Hepatocyte (in vitro differentiated cells): ENCODE measurements at places on chromosomes 3 and 15. TPM values are rescaled to one million over a fixed set of nuclear protein-coding genes. Genes with fewer than 3 reads are reported as not detected.

GRCh38 chr3:112003321-112004080, 4.8 kb downstream of the TAGLN3 start:
- no peak for DNase-seq
- no peak overlapping the region for H3K27ac ChIP-seq
- no peak overlapping the region for H3K4me3 ChIP-seq
- H3K4me1 ChIP-seq, result peaks cover 6% of the 10 kb centered on the region
- H3K27me3 ChIP-seq, result peaks cover 15% of the 10 kb centered on the region

GRCh38 chr3:135412475-135412874, 553.1 kb upstream of the PPP2R3A start:
- no peaks in the 10 kb centered on the region for H3K4me1 ChIP-seq
- no peak overlapping the region for H3K4me3 ChIP-seq
- no peaks in the 10 kb centered on the region for H3K27me3 ChIP-seq
- H3K27ac ChIP-seq, result no peak overlapping the region
- DNase-seq, result no peak

- H3K27me3 ChIP-seq, result no peaks in the 10 kb centered on the region
- H3K4me1 ChIP-seq, result no peaks in the 10 kb centered on the region
- H3K4me3 ChIP-seq, result no peak overlapping the region
- H3K36me3 ChIP-seq, result no peaks in the 10 kb centered on the region
Measured at GRCh38 chr3:17135696-17136095, 250.9 kb downstream of the PLCL2 start.

- no peaks in the 10 kb centered on the region for H3K27me3 ChIP-seq
- H3K36me3 ChIP-seq, result no peaks in the 10 kb centered on the region
- H3K27ac ChIP-seq, result no peak overlapping the region
- H3K4me1 ChIP-seq, result no peaks in the 10 kb centered on the region
- no peak for DNase-seq
Measured at GRCh38 chr3:148882288-148882687, 17.2 kb downstream of the CPA3 start.

DNA sequence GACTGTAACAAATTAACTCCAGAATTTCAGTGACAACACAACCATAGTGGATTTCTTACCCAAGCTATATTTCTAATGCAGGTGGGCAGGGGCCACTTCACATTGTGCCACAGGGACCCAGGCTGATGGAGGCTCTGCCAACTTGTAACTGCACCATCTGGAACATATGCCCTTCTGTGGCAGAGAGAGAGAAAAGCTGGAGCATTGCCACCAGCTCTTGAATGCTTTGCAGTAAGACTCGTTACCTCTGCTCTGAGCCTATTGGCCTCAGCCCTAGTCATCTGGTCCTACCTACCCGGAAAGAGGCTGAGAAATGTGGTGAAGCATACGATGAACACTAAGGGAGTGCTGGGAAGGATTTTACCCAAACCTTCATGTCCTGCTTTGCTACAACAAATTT, 587.1 kb downstream of the ZNF385D start:
- H3K36me3 ChIP-seq, result no peaks in the 10 kb centered on the region
- no peak overlapping the region for H3K4me3 ChIP-seq
- no peaks in the 10 kb centered on the region for H3K4me1 ChIP-seq
- H3K27me3 ChIP-seq, result no peaks in the 10 kb centered on the region
- DNase-seq, result no peak

DNA sequence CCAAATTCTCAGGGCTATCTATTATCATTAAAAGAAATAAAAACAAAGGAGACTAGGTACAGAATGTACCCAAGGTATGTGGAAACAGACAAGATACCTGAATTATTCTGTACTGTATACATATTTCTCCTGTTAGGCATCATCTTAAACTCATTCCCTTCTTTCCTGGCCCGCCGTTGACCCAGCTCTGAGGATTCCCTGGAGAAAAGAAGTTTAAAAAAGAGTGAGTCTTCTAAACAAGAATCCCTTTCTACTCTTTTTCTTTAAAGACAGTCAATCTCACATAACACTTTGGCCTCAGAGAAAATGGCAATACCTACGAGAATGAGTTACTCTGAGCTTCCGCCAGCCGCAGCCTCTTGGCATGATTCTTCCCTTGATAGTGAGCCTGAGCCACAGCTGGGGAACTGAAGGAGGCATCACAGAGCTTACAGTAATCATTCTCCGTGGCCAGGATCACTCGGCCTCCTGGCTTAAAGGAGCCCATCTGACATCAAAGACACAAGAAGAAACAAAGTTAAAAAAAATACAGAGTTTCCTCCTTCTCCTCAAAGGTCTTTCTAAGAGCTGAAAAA, 44.2 kb downstream of the ZMAT3 start:
- no peaks in the 10 kb centered on the region for H3K27me3 ChIP-seq
- DNase-seq, result peak; percentile 39
- H3K4me1 ChIP-seq, result peaks cover 2% of the 10 kb centered on the region
- H3K36me3 ChIP-seq, result no peaks in the 10 kb centered on the region
- peak overlapping the region; percentile 71 for H3K27ac ChIP-seq
- H3K4me3 ChIP-seq, result no peak overlapping the region

DNA sequence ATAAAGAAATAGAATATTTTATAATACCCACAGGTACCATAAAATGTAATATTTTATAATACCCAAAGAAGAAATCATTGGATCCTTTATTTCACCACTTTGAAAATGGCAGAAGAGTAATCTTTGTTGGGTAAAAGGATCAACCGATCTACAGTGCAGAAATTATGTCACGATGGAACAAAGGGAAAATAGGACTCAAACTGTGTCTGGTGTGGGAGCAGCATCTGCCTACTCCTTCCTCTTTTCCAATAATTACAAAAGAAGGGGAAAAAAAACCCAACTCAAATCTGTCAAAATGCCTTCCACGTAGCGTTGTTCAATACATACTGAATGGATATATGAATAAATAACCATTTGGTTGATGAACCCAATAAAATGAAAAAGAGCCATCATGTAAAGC, 492.6 kb upstream of the TBL1XR1 start:
- no peaks in the 10 kb centered on the region for H3K36me3 ChIP-seq
- H3K4me1 ChIP-seq, result peaks cover 3% of the 10 kb centered on the region
- DNase-seq, result no peak
- H3K27me3 ChIP-seq, result no peaks in the 10 kb centered on the region
- no peak overlapping the region for H3K27ac ChIP-seq

DNA sequence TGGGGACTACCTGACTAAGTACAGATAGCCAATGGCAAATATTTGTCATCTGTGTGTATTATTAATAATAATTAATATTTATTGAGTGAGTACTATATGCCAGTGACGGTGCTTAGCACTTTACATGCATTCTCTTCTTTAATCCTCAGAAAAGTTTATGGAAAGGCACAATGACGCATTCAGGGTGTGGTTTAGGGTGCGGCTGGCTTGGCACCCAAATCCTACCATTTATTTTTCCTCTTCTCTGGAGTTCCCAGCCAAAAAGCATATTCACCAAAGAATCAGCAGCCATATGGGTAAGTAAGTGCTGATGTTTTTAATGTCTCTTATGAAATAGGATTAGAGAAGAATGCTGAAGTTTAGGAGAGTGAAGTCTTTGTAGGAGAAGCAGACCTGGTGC, 140.4 kb upstream of the TP63 start:
- no peaks in the 10 kb centered on the region for H3K36me3 ChIP-seq
- no peak for DNase-seq
- H3K27ac ChIP-seq, result no peak overlapping the region

DNA sequence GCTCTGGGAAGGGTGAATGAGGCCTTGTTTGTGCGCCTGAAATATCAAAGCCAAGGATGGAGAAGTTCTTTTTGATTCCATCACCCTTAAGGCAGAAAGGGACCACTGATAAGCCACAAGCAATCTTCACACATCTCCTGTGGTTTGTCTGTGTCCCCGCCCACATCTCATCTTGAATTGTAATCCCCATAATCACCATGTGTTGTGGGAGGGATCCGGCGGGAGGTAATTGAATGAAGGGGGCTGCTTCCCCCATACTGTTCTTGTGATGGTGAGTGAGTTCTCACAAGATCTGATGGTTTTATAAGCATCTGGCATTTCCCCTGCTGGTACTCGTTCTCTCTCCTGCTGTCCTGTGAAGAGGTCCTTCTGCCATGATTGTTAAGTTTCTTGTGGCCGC, 329.6 kb upstream of the RGMA start:
- no peak overlapping the region for H3K27ac ChIP-seq
- no peak for DNase-seq
- H3K36me3 ChIP-seq, result no peaks in the 10 kb centered on the region

- DNase-seq, result peak; percentile 77
- H3K4me3 ChIP-seq, result no peak overlapping the region
- H3K36me3 ChIP-seq, result no peaks in the 10 kb centered on the region
Measured at GRCh38 chr3:12155828-12156227, 2.9 kb downstream of the TIMP4 start.

GRCh38 chr3:11932636-11933035, 71.6 kb upstream of the SYN2 start:
- H3K27me3 ChIP-seq, result no peaks in the 10 kb centered on the region
- H3K4me3 ChIP-seq, result no peak overlapping the region
- no peaks in the 10 kb centered on the region for H3K36me3 ChIP-seq
- H3K4me1 ChIP-seq, result no peaks in the 10 kb centered on the region
- DNase-seq, result no peak

DNA sequence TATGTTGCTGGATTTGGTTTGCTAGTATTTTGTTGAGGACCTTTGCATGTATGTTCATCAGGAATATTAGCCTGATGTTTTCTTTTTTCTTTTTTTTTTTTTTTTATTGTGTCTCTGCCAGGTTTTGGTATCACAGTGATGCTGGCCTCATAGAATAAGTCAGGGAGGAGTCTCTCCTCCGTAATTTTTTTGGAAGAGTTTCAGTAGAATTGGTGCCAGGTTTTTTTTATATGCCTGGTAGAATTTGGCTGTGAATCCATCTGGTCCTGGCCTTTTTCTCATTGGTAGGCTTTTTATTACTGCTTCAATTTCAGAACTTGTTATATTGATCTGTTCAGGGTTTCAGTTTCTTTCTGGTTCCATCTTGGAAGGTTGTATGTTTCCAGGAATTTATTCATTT, 165.8 kb downstream of the VPS8 start:
- no peak for DNase-seq
- H3K4me1 ChIP-seq, result no peaks in the 10 kb centered on the region
- H3K36me3 ChIP-seq, result no peaks in the 10 kb centered on the region
- no peak overlapping the region for H3K4me3 ChIP-seq

DNA sequence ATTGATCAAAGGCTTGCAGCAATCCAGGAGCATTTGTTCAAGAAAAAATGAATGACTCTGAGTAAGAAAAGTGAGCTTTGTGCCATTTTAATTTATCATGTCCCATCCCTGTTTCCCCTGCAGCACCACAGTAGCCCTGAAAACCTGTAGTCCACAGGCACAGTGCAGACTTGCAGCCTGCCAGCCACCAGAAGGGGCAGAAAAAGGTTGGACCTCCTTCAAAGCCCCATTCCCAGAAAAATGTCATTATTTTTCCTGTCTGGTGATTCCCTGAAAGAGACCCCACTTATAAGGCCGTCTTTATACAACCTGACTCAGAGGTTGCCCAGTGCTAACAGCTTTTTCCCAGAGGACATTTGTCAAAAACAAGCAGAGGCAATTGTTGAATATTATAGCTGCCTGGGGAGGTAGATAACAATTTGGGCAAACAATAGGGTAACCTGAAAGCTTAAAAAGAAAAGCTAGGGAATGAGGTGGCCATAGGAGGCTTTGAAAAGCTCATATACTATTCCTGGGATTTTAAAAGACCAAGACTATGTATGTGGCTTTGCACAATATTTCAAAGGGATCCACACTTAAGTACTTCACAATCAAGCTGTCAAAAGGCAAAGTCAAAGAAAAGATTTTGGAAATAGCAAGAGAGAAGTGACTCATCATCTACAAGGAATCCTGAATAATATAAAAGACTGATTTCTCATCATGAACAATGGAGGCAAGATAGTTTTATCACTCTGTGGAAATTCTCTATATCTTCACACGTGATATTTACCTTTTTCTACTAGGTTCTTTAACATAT, 136.8 kb upstream of the PLXNA1 start:
- no peaks in the 10 kb centered on the region for H3K27me3 ChIP-seq
- no peaks in the 10 kb centered on the region for H3K36me3 ChIP-seq
- H3K27ac ChIP-seq, result no peak overlapping the region
- no peak overlapping the region for H3K4me3 ChIP-seq
- no peak for DNase-seq

GRCh38 chr3:4741404-4742307, 237.6 kb upstream of the BHLHE40 start:
- H3K27ac ChIP-seq, result peak overlapping the region; percentile 70
- H3K36me3 ChIP-seq, result no peaks in the 10 kb centered on the region
- H3K4me1 ChIP-seq, result no peaks in the 10 kb centered on the region
- no peaks in the 10 kb centered on the region for H3K27me3 ChIP-seq
- no peak overlapping the region for H3K4me3 ChIP-seq

- H3K27ac ChIP-seq, result no peak overlapping the region
- no peaks in the 10 kb centered on the region for H3K36me3 ChIP-seq
- no peaks in the 10 kb centered on the region for H3K27me3 ChIP-seq
- H3K4me1 ChIP-seq, result no peaks in the 10 kb centered on the region
- no peak for DNase-seq
Measured at GRCh38 chr3:73080216-73080966, 18.9 kb downstream of the EBLN2 start.

- H3K4me3 ChIP-seq, result no peak overlapping the region
- H3K27me3 ChIP-seq, result no peaks in the 10 kb centered on the region
- H3K27ac ChIP-seq, result no peak overlapping the region
- no peaks in the 10 kb centered on the region for H3K4me1 ChIP-seq
- H3K36me3 ChIP-seq, result no peaks in the 10 kb centered on the region
- no peak for DNase-seq
Measured at GRCh38 chr3:196149375-196149774, 61.8 kb downstream of the ZDHHC19 start.

Gene SYNPR
- total RNA-seq, result 0.37 and 0.52 TPM in 2 replicates

Gene CD96
- 0.28 and 0.60 TPM in 2 replicates for total RNA-seq

Gene CHL1
- total RNA-seq, result 0.20 and 0.52 TPM in 2 replicates

Gene FRMD4B
- 20.7 and 28.1 TPM in 2 replicates for total RNA-seq

Gene FOXB1
- total RNA-seq, result not detected in 2 replicates

Gene PLSCR2
- total RNA-seq, result not detected in 2 replicates

Gene FRMD5
- total RNA-seq, result 3.3 and 3.8 TPM in 2 replicates

Gene ROPN1
- not detected in 2 replicates for total RNA-seq

Gene GPR149
- total RNA-seq, result 0.44 TPM in 1 of 2 replicates, not detected in the other

Gene TMC3
- 0.12 and 0.43 TPM in 2 replicates for total RNA-seq

Gene FANCD2OS
- not detected in 2 replicates for total RNA-seq

Gene PPP1R14D
- 0.24 TPM in 1 of 2 replicates, not detected in the other for total RNA-seq
